AG09319 (cell line): ENCODE measurements at places on chromosomes 3 and 15.

DNA sequence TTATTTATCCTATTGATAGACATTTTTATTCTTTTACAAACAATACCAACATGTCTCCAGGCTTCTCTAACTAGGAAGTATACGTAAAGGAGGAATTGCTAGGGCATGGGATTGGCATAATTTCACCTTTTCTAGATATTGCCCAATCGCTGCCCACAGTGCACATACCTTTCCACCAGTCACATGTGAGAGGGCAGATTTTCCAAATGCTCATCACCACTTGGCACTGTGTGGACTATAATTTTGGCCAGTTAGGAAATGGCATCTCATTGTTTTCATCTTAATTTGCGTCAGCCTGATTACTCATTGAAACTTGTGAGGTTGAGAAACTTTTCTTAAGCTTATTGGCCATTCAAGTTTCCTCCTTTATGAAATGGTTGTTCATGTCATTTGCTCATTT is 57.4 kb upstream of the POLR2M start:
- DNase-seq, result peak; percentile 46

GRCh38 chr15:81288616-81289015 is 35.3 kb downstream of the STARD5 start:
- DNase-seq, result no peak

DNA sequence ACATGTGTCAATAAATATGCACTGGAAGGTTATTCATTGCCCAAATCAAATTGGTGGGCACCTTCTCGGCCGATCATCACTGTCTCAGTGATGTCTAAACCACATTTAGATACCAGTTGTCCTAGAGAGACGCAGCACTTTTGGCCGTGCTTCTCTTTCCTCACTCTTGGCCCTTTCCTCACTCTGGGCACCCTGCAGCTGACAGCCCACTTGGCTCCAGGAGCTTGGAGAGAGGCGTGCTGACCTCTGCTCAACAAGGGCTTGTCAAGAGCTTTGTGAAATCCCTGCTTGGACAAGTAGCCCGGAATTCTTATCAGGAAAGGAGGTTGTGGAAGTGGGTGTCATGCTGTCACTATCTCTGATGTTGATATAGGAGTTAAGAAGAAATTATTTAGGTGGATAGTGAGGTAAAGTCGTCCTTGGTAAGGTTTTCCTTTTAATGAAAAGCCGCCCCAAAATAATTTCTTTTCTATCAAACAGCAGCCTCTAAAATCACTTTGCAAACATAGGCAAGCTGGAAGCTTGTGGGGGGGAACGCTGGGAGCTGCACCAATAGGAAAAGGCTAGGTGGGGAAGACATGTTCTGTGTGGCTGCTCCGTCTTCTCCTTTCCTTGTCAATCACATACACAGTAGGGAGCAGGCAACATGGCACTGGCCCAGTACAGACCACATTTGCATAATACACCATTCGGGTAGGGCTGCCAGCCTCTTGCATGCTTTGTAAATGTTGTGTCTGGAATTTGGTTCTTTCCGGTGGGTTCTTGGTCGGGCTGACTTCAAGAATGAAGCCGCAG is 126.8 kb upstream of the UBE3A start:
- DNase-seq, result no peak

GRCh38 chr15:83559310-83559966 is 94.5 kb upstream of the ADAMTSL3 start:
- DNase-seq, result peak; percentile 29

- no peak for DNase-seq
Measured at GRCh38 chr3:138445236-138445635, 10.8 kb downstream of the ESYT3 start.

DNA sequence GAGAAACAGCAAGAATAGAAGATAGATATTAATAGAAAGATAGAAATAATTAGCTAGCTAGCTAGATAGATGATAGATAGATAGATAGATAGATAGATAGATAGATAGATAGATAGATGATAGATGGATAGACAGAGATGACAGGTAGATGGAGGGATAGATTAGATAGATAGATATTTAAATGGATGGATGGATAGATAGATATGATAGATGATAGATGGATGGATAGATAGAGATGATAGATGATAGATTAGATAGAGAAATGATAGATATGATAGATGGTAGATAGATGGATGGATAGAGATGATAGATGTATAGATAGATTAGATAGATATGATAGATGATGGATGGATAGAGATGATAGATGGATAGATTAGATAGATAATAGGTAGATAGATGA is 8.3 kb upstream of the ATP10A start:
- no peak for DNase-seq

DNA sequence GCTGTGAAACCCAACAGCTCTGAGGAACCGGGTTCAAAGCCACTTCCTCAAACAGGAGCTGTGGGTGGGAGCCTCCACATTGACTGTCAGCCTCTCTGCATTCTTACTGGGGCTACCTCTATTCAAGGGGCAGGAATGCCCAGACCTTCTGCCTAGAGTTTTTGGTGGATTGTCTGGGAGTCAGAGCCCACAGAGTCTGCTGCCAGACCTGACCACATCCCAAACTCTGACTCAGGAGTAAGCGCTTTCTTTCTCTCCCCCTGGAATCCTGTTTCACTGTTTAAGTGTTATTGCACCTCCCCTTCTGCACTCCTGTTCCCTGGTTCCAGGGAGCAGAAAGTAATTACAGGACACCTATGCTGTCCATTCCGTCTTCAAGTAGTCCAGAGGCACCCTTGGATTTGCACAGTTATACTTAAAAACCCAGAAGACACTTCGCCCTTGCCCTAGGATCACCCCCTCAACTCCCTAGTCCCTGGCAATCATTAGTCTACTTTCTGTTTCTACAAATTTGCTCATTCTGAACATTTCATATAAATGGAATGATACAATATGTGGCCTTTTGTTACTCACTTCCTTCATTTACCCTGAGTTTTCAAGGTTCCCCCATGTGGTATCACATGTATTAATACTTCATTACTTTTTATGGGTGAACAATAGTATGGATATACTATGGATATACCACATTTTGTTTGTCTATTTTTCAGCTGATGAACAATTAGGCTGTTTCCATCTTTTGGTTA is 37.9 kb upstream of the TJP1 start:
- DNase-seq, result no peak

DNA sequence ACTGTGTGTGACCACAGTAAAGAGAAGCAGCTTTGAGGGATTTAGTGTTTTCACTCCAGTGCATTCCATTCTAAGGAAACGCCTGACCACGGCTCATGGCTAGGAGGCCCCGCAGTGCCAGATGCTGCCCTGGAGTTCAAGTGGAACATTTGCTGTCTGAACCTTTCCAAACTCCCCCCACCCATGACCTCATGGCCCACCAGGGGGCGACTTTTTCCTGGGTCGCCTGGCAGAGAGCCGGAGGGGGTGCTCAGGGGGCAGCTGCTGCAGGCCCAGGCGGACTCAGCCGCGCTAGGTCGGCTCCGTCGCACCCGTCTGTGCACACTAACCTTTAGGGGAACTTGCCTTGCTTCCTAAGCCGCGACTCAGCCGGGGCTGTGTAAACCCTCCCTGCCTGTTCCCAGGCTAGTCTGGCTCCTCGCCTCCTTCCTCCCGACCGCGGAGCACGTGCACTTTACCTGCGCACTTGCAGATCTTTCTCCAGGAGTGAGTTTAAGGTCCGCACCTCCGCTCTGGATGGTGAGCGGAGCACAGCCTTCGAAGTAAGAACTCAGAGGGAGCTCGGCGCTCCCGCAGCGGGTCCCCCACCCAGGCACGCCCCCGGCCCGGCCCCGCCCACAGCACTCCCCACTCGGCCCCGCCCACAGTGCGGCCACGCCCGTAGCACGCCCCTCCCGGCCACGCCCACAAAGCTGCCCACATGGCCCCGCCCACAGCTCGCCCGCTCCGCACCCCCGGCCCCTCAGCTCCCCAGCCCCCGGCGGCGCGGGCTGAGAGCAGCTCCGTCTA is at the start of gene OCA2:
Gene OCA2, minus strand, starts transcription at position 550 of the 789 bp plus-strand sequence. CDS start 17,441 bp downstream, outside the sequence.
- no peak for DNase-seq

- no peak for DNase-seq
Measured at GRCh38 chr15:51263116-51263515, 75.3 kb downstream of the CYP19A1 start.

DNA sequence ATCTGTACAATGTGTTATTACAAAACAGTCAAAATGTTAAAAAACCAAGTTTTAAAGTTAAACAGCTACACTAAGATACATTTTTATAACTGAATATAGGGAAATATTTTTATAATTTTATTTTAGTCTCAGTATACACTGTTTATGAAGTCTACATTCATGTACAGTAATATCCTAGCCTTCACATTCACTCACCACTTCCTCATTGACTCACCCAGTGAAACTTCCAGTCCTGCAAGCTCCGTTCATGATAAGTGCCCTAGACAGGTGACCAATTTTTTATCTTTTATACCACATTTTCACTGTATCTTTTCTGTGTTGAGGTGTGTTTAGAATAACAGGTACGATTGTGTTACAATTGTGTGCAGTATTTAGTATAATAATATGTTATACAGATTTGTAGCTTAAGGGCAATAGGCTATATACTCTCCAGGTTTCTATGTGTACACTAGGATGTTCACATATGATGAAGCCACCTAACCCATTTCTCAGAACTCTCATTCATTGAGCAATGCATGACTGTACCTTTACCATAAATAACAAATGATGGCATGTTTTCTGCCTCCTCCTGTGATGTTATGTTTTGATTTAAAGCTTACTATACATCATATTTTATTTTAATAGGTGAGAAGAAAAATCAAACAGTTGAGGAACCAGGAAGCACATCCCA is 388.4 kb upstream of the NDN start:
- no peak for DNase-seq

GRCh38 chr3:129974833-129975704 is 549 bp downstream of the TRH start:
- DNase-seq, result no peak

GRCh38 chr3:21273259-21274025 is 477.6 kb downstream of the ZNF385D start:
- peak; percentile 22 for DNase-seq

GRCh38 chr3:15266510-15267376 is 60.7 kb downstream of the CAPN7 start:
- DNase-seq, result no peak

GRCh38 chr15:42511007-42511391 is 15.6 kb downstream of the SNAP23 start:
- DNase-seq, result no peak

DNA sequence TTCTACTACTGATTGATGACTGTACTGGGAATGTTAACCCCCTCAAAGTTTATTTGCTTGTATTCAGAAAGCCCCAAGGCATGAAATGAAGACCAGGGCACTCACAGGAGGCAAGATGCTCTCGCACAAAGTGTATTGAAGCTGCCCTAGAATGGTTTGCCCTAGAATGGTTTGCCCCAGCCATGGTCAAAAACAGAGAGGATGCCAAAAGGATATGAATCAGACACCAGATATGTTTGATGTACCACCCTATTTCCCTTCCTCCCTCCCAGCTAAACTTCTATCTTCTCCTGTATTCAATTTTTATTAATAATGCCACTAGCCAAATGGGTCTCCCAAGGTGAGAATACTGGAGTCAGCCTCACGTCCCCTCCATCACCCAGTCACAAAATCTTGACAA is 101.3 kb downstream of the TMCO5A start:
- no peak for DNase-seq

DNA sequence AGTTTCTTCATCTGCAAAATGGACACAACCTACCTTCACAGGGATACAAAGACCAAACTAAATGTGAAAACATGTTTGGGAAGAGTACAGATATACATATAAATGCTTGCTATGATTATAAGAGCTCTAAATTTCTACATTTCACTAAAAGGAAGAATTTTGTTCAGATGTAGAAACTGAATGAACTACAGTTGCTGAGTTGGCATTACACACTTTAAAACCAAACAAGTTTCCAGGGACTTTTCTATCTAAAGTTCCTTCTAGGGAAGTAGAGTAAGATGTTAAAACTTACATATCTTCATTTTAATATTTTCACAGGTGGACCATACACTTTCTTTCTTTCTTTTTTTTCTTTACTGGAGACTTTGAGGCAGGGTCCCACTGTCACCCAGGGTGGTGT is 4.6 kb downstream of the AAGAB start:
- DNase-seq, result no peak

GRCh38 chr15:93250209-93250608 is 161.2 kb upstream of the RGMA start:
- DNase-seq, result no peak

DNA sequence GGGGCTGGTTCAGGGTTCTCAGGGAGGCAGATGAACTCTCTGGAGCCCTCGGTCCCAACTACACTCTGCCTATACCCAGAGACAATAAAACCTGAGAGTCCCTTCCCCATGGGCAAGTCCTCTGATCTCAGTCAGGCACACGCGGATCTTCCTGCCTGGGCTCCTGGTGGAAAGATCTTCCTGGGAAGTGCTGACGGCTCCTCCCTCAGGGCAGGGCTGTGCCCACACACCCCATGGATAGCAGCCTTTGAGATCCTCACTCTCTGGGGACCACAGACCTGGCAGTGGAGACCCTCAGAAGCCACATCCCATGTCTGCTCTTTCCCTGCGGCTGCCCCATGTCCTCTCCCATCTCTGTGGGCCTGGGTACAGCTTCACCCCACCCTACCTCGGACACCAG is 10.4 kb downstream of the SH2D7 start:
- no peak for DNase-seq

DNA sequence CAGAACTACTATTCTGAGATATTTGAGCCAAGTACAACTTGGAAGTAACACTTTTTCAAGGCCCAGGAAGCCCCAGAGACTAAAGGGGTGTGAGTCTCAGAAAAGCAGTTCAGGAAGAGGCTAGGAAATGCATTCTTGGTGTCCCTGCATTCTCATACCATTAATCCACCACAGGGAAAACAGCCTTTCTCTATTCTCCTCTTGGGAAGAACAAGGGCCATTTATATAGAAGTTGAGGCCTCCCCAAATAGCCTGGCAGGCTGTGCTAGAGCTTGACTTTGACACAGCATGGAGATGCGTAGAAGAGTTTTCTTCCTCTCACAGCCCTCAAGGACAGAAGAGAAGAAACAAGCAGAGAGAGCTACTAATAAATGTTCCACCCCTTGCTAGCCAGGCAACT is 5.5 kb upstream of the NR2C2 start:
- DNase-seq, result no peak

DNA sequence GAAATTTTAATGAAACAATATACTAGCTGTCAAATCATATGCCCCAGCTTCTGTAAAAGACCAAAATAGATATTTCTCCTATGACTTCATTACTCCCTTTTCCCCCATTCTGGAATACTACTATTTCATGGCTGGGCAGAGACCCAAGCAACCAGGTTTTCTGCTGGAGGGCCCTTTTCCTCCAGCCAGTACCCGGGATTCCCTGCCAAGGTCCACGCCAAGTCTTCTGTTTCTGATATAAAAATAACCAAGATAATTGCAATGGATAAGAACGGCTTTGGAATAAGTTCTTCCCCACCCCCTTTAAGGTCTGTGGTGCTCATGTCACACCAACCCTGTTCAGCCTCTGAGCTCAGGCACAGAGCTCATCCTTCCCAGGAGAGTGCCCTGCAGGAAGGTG is 17.2 kb upstream of the NMNAT3 start:
- DNase-seq, result no peak

GRCh38 chr15:80436511-80437307 is 32.5 kb downstream of the ARNT2 start:
- no peak for DNase-seq

GRCh38 chr3:124516333-124516732 is 213.9 kb upstream of the UMPS start:
- no peak for DNase-seq

GRCh38 chr15:70504299-70504951 is 258.9 kb downstream of the UACA start:
- DNase-seq, result no peak
